ENCODE measurements at places on chromosomes 1 and 21. TPM values are rescaled to one million over a fixed set of nuclear protein-coding genes. Genes with fewer than 3 reads are reported as not detected.

- DNase-seq = no peak
Observed at GRCh38 chr21:16590641-16591292, 861.0 kb downstream of the USP25 start.

- DNase-seq = no peak
Observed at GRCh38 chr1:17404820-17405219, 32.8 kb downstream of the PADI6 start.

DNA sequence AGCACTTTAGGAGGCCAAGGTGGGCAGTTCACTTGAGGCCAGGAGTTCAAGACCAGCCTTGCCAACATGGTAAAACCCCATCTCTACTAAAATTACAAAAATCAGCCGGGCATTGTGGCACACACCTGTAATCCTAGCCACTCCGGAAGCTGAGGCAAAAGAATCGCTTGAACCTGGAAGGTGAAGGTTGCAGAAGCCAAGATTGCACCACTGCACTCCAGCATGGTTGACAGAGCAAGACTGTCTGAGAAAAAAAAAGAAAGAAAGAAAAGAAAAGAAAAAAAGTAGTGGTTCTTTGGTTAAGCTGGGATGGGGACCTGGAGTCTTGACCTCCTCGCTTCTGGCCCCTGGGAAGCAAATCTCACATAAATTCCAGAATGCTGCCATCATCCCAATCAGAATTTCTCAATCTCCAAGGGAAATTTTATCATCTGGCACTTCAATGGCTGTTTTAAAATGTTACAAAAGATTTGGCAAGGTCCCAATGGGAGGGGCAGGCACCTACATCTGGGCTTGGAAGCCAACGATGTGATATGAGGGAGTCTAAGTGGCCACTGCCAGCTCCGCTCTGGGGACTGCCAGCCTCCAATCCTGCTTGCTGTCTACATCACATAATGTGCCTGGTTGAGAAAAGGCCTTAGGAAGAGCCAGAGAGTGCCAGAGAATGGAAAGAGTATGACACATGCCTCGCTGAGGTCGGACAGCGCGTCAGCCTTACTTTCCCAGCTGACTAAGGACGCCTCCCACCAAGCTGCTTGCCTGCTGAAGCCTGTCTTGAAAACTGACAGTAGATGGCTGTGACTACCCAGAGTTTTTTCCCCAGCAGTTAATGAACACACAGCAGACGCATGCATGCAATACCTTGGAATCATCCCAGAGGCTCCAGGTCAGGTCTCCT is 42.1 kb upstream of the SRP9 start:
- peak; percentile 63 for DNase-seq

DNA sequence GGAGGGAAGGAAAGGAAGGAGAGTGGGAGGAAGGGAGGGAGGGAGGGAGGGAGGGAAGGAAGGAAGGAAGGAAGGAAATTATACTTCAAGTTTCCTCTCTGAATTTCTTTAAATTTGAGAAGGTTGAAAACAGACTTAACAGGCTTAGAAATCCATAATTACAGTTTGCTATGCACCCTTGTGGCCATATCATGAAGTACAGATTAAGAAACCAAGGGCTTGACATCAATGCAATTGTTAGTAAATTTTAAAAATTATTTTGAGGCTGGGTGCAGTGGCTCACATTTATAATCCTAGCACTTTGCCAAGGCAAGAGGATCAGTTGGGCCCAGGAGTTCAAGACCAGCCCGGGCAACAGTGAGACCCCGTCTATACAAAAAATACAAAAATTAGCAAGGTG is 14.4 kb downstream of the ANP32E start:
- DNase-seq = no peak

GRCh38 chr1:190597294-190597693 is 119.6 kb upstream of the BRINP3 start:
- DNase-seq = no peak

GRCh38 chr1:31980835-31981455 is 32.7 kb upstream of the KHDRBS1 start:
- DNase-seq = no peak

DNA sequence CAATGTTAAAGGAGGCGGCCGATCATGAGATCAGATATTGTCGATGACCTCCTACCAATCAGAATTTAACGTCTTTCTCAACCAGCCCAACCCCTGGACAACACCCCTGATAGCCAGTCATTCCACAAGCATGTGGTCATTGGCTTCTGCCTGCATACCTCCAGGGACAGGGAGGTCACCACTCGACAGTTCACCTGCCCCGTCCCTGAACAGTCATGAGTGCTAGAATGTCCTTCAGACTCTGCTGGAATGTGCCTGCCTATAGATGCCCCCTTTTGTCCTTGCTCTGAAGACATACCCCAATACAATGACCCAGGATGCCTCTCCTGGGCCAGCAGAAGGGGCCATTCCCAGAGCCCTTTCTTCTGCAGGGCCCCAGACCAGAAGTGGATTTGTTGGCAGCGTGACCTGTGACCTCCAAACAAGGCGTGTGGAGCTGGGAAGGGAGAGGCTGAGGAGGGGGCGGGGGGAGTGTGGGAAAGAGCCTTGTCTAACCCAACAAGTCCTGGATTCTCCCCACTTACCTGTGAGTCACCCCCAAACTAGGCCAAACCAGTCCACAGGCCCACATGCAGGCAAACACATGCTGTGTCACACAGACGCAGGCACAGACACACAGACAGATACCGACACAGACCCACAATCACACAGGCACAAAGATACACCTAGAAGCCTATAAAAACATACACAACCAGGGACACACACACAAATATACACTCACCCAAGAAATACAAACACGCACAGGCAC is 2.2 kb downstream of the CRYBG2 start:
- DNase-seq = no peak

GRCh38 chr1:229199261-229200243 is 71.4 kb upstream of the RAB4A start:
- no peak for DNase-seq

DNA sequence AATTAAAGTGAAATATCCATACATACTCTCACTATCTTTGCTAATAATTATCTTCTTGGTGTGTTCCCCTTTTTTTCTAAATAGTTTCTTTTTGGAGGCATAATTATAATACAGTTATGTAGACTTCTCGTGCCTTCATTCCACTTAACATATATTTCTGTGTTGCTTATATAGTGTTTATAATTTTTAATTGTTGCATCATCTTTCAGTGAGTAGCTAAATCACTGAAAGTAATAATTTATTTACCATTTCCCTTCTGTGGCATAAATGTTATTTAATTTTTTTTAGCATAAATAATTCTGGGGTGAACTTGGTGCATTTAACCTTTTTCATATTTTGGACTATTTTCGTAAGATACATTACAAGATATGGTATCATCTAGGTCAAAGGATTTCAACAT is 38.3 kb downstream of the SMAP2 start:
- no peak for DNase-seq

DNA sequence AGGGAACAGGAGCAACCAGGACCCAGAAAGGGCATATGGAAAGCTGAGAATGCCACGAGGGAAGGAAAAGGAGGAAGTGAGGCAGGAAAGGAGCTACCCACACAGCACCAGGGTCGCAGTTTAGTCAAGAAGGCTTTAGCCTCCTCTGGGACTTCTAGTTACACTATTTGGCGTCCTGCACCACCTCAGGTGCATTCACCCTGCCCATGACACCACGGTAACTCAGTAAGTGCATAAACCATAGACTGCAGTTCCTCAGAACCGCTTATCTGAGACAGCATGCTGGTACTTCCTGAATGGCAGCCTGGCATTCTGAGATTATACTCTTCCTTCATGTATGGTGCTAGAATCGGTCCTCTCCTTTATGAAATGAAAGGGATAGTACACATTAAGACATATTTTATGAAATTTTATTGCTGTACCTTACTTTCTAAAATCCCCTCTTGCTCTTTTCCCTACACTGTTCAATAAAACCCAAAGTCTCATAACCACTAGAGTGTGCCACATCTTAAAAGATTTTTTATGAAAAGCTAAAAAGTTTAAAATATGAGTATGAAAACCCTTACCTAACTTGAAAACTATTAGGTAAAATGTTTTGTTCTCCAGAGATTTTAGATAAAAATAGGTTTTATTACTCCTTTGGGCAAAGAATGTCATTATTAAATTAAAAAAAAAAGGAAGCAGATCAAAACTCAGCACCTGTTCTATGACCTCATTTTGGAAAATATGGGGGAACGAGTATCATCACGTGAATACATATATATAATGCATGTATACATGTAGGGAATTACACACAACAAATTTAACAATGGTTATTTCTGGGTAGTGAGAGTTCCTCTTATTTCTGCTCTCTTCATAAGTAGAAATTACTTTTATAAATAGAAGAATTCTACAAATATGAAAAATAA is 67.3 kb downstream of the VAV3 start:
- DNase-seq = no peak

GRCh38 chr1:26470878-26471497 is 1.3 kb upstream of the HMGN2 start:
- DNase-seq = no peak

DNA sequence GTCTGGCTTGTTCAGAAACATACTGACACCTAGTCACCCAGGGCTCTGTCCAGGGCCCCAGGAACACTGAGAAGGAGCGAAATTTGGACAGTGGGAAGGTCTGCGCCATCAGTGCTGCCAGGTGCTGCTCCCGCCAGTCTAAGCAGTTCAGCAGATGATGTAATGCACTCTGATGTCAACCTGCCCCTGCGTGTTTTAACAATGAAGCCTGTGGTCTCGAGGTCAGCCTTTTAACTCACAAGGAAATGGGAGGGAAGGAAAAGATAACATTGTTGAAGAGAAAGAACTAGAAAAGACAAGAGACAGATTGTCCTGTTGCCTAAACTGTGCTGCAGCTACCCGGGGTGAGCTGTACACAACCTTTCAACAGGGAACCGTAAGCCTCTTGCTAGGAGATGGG is 126.6 kb upstream of the IFFO2 start:
- DNase-seq = no peak

GRCh38 chr1:186498695-186499389 is 37.9 kb upstream of the PDC start:
- DNase-seq = no peak

GRCh38 chr1:220382994-220383393 is 110.7 kb upstream of the RAB3GAP2 start:
- no peak for DNase-seq

DNA sequence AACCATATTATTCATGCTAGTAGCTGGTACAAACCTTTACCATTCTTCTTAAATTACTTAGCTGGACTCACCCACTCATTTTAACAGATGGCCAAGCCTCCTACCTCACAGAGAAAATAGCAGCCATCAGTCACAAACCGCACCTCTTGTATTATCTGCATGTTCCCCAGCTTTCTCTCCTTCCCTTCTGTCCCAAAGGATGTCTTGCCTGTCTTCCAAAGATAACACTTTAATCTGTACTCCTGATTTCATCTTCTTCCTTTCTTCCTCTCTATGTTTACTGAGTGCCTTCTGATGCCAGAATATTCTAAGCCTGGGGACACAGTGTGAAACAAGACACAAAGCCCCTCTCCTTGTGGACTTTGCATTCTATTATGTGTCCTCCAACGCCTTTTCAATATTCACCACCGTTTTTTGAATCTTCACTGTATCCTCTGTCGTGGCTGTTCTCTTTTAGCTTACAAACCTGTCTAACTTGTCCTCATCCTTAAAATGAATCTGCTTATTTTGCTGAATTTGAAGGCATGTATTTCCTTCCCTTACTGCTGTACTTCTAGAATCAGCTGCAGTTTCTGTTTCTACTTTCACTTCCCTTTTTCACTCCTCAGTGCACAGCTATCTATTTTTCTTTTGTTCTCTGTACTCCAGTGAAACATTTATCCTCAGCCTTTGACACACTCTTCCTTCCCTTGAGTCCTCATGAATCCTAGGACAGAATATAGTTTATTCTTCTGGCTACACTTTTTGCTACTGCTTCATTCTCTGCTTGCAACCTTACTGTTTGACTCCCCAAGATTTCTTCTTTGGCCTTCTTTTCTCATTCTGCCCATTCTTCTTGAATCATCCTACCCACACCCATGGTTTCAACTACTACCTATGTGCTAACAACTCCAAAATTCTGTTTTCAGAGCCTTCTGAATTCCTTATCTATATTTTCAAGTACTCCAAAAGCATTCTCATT is 216.9 kb upstream of the SAMSN1 start:
- DNase-seq = no peak

DNA sequence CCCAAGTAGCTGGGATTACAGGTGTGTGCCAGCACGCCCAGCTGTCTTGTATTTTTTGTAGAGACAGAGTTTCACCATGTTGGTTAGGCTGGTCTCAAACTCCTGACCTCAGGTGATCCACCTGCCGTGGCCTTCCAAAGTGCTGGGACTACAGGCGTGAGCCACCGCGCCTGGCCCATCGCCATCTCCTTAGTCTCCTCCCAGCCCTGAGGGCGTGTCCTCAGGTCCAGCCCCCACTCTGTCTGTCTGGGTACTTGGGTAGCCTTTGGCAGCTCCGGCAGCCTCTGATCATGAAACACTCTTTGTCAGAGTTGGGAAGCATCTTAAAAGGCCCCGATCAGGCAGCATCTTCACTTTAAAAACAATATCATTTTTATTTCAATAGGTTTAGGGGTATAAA is 90.3 kb upstream of the DISP3 start:
- no peak for DNase-seq

- no peak for DNase-seq
Observed at GRCh38 chr1:165637427-165637826, 6.4 kb downstream of the MGST3 start.

- no peak for DNase-seq
Observed at GRCh38 chr1:10728595-10729410, 67.6 kb downstream of the CASZ1 start.

GRCh38 chr21:42242611-42243010 is 23.7 kb downstream of the ABCG1 start:
- DNase-seq = no peak

GRCh38 chr21:31892686-31893085 is 19.9 kb downstream of the HUNK start:
- DNase-seq = no peak

TFF3 gene
- 3.0 TPM for polyA plus RNA-seq

HSD3B2 gene
- not detected for polyA plus RNA-seq

SLC45A1 gene
- polyA plus RNA-seq = 1.3 TPM

MROH9 gene
- polyA plus RNA-seq = not detected

HLX gene
- 7.6 TPM for polyA plus RNA-seq

CD1C gene
- polyA plus RNA-seq = 0.28 TPM

TNFRSF18 gene
- not detected for polyA plus RNA-seq

GUCA2A gene
- polyA plus RNA-seq = not detected

MYBPH gene
- polyA plus RNA-seq = not detected

CCT3 gene
- polyA plus RNA-seq = 246 TPM

All from heart left ventricle (tissue), 16 donors.